Keratinocyte (primary cell): ENCODE measurements at places on chromosomes 3 and 15. TPM values are rescaled to one million over a fixed set of nuclear protein-coding genes. Genes with fewer than 3 reads are reported as not detected.

GRCh38 chr3:60887574-60887973 lies 363.7 kb downstream of the FHIT start:
- DNase-seq: no peak

Gene TM4SF1
- 274 to 375 TPM (median 323 TPM) in 3 replicates for polyA plus RNA-seq

DNA sequence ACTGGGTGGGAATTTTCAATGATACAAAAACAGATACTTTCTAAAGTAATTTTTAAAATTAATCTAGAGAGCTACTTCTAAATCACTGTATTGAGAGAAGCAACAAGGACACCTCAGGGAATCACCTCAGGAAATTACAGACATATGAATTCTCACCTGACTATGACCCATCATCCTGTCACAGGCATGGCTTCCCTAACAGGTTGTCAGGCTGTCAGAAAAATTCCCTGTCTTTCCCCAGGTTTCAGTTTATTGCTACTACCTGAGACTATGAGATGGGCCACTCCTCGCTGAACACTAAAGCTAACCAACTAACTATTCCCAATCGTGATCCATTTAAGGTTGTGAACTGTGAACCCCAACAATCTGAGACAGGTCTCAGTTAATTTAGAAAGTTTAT lies 66.1 kb downstream of the CD200 start:
- no peak for DNase-seq

- no peak for DNase-seq
These were observed 108.3 kb downstream of the TOP2B start for GRCh38 chr3:25556447-25556846.
